ENCODE measurements at places on chromosomes 12 and 14.

DNA sequence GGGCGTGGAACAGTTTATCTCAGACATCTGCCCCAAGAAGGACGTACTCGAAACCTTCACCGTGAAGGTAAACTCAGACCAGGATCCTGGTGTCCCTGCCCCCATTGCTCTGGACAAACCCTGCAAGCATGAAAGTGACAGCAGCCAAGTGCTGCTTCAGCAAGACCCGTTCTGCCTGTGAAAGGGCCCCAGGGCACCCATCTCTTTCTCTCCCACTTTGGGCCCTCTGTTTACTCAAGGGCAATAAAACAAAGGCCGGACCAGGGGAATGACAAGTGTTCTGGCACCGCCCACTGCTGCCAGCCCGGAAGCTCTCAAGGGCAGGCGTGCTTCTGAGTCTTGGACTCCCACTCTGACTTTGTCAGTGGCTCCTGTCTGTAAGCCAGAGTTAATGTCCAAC, 35.3 kb downstream of the CD9 start:
- DNase-seq = no peak

- no peak for DNase-seq
Measured at GRCh38 chr14:89672636-89673511, 255.8 kb upstream of the FOXN3 start.

GRCh38 chr14:38074754-38075153, 132.9 kb upstream of the SSTR1 start:
- peak; percentile 73 for DNase-seq

- DNase-seq = no peak
Measured at GRCh38 chr14:98957211-98958047, 314.6 kb downstream of the BCL11B start.

DNA sequence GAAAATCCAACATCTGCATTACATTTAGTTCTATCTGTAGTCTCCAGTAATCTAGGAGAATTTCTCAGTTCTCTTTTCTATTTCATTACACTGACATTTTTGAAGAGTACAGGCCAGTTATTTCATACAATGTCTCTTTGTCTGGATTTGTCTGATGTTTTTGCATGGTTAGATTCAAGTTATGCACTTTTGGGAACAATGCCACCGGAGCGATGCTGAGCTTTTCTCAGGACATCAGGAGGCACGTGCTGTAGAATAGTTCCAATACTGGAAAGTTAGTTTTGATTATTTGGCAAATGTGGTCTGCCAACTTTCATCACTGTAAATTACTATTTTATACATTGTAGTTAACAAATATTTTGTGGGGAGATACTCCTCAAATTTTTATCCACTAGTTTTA, 43.1 kb downstream of the ALDH1L2 start:
- DNase-seq = no peak

DNA sequence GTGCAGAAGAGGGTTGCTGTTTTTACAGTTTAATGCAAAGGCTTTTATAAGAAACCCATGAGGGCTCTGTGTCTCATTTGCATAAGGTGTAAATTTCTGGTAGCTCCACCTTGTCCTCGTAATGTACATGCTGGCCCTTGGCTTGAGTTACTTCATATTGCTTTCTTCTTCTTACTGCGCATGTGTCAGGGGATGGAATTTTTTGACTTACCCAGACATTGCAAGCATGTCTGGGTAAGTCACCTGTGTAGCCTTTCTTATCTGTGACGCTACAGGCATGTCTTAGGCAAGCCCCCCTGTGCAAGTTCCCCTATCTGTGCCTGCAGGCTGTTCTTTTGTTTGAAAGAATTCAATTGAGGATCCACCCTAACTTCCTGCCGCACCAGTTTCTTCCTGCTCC, 274.2 kb downstream of the ETNK1 start:
- DNase-seq = no peak

DNA sequence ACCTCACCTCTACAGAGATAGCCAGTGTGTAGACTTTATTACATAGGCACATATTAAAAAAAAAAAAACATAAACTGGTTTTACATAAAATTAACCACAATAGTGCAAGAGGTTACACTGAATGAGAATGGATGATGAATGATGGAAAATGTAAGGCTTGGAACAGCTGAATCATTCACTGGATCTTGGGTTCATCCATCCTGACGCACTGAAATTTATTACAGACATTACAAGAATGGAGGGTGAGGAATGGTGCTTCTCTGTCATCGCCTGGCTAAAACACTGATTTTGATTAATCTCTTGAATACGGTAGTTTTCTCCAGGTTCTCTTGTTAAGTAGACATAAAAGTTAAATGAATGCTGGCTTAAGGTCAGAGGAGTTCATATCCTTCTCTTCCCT, 40.0 kb upstream of the GTF2A1 start:
- DNase-seq = no peak

GRCh38 chr14:103207388-103208072, 84.3 kb downstream of the TNFAIP2 start:
- no peak for DNase-seq

- no peak for DNase-seq
Measured at GRCh38 chr14:64763801-64764621, 59.8 kb downstream of the PLEKHG3 start.

GRCh38 chr12:9793779-9794395, 33.2 kb upstream of the CD69 start:
- peak; percentile 59 for DNase-seq

GRCh38 chr14:104864267-104865080, 594 bp upstream of the CEP170B start:
- DNase-seq = no peak

GRCh38 chr12:65779946-65780345, 44.3 kb upstream of the HMGA2 start:
- no peak for DNase-seq

- peak; percentile 90 for DNase-seq
Measured at GRCh38 chr12:121033625-121034349, 5.3 kb downstream of the OASL start.

GRCh38 chr12:68048648-68049297, 59.5 kb downstream of the IFNG-AS1 start:
- DNase-seq = no peak

DNA sequence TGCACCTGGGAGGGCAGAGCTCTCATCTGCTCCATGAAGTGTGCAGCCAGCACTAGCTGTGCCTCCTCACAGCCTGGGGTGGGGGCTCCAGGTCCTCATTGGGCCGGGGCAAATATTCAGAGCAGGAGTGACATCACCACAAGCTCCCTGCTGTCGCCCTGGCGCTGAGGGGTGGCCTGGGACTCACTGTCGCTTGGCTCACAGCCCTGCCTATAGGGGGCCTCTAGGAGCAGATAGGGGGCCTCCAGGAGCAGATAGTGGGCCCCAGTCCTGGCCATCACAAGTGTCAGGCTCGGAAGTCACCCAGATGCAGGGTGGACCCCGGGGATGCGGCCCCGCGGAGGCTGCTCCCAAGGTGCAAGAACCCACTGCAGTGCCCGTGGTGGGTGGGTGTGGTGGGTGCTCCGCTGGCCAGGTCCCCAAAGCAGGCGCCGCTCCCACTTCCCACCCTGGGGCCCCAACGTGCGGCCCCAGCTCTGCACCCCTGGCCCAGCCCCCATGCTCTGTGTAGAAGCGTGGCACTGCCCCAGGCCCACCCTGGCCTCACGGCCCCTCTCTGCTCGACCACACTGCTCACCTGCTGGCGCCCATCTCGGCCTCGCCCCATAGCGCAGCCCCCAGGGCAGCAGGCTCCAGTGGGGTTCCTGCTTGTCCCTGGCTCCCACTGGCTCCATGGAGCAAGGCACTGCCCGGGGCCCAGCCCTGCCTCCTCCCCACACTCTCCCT, 18.0 kb downstream of the SYNJ2BP start:
- DNase-seq = no peak

DNA sequence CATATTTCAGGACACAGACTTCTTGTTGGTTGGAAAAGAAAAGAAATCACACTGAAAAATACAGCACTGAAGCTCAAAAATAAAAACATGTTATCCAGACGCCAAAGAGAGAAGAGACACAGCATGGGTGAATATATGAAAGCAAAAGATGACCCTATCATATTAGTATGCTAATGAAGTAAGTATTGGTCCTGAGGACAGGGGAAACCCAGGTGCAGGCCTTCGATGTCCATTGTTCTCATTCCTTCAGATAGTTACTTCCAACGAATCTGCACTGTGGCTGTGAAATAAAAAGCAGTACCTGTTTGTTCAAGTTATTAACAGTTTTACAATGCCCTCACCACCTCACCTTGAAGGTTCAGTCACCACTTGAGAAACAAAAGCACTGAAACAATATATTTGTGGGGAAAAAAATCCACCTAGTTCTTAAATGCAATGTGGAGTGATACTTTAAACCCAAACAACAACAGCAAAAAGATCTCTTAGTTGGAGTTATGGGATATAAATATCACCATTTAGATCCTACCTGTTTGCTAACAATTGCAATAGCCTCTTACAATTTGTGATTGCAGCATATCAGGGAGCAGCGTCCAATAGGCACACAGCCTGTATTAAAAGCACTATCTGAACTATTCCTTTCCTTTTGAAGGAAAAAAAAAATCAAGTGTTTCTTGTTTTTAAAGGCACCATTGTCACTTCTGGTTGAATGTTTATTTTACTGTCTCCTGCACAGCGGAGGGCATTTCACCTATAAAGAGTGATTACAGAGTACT, 188.1 kb downstream of the BCAT1 start:
- DNase-seq = no peak

DNA sequence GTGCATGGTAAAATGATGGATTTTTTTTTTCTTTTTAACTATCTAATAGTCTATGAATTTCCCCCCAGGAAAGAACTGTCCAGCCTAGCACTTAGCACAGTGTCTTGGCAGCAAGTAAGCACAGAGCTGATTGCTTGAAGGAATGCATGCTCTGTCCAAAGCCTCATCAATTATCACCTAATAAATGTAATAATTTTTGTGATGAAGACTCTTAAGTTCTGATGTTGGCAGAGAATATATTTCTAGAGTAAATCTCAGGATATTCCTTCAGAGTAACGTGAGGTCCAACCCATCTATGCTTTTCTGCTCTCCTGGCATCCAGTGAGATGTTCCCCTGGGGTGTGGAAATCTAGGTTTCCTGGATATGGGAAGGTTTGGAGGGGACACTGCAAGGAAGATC, 152.4 kb downstream of the TMX1 start:
- DNase-seq = no peak

- no peak for DNase-seq
Measured at GRCh38 chr12:106291342-106291741, 11.2 kb upstream of the TCP11L2 start.

GRCh38 chr12:28961948-28962384, 187.1 kb upstream of the FAR2 start:
- DNase-seq = no peak

DNA sequence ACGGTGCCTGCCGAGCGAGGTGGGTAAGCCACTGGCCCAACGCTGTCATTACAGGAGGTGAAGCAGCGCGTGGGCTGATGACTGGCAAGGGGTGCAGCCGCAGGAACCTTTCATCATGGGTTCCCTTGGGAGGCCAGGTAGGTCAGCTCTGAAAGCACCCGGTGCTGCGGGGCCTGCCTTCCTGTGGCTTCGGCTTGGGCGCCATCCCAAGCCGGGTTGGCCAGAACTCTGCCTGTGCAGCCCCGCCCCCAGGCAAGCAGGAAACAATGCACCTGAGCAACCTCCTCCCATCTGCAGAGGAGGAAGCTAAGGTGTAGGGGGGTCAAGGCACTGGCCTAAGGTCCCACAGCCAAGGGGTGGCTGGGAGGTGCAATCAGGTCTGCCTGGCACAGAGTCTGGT, 20.0 kb upstream of the HHIPL1 start:
- no peak for DNase-seq

DNA sequence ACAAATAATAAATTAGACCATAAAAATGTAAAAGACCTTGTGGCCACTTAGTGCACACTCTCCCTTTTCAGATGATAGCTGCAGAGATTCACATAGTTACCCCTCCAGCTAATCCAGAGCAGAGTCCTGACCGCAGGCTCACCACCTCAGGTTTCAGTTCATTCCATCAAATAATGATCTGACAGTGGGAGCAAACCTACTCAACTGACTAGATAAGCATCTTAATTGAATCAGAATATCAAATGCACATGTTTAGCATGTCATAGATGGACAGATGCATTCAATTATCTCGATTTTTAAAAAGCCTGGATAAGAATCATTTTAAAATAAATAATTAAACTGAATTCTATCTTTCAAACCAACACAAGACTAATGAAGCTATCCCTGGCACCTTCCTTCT, 242.3 kb upstream of the PDZRN4 start:
- no peak for DNase-seq

- no peak for DNase-seq
Measured at GRCh38 chr14:69263771-69264170, 3.8 kb downstream of the GALNT16 start.

- DNase-seq = no peak
Measured at GRCh38 chr14:95365401-95365800, 45.7 kb upstream of the CLMN start.

DNA sequence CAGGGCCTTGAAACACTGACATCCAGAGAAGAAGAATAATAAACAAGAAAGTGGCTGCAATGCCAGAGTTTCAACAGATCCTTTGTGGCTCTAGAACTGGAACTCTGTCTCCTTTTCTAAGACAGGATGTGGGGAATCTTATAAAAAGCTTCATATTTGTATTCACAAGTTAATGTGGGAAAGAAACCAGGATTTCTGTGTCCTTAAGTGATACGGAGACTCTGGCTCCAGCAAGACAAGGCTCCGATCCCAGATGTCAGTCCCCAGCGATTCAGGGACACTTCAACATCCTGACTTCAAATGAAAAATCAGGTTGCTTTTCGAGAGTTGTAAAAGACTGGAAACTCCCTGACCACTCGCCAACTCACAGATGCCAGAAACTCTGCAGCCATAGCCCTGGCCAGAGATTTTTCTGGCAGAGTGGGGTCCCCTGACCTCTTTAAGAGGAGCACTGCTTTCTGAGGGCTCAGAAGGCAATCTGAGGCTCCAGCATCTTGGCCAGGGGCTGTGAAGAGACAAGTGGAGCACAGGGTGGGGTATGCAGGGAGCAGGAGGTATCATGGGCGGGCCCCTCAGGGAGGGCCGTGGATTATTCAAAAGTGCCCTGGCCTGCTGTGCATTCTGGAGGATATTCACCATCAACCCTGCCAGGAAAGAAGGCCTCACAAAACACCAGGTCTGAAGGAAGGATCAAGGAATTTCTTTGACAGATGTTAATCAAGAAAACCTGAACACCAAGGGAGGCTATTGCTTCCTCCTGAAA, 53.3 kb downstream of the TMX1 start:
- no peak for DNase-seq

DNA sequence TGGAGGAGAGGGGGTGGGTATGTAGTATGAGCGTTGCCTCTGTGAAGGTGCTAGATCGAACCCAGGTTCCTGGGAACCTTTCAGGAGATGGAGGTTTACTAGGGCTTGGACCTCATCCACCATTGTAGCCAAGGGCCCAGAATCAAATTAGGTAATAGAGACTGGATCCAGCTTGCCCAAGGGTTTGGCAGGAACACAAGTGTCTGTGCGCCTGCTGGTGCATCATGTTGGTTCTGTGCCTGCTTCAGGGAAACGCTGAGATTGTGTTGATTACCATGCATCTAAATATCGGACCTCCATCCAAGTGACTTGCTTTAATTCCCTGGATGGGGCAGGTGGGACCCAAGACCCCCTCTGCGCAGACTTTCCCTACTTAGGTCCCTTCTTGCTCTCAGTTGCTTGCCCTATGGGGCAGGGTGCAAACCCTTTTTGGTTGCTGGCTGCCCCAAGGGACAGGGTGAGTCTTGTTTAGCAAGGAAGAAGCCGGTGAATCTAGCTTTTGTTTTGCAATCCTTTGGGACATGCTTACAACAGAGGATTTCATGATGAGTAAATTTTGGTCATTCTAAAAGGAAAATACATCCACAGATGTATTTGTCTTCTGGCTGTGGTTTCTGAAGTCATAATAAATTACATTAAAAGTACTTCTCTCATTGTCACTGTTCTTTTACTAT, 189.8 kb upstream of the PRICKLE1 start:
- no peak for DNase-seq

- no peak for DNase-seq
Measured at GRCh38 chr12:12683136-12683697, 12.8 kb downstream of the GPR19 start.
